ENCODE measurements at places on chromosomes 13 and 19.

DNA sequence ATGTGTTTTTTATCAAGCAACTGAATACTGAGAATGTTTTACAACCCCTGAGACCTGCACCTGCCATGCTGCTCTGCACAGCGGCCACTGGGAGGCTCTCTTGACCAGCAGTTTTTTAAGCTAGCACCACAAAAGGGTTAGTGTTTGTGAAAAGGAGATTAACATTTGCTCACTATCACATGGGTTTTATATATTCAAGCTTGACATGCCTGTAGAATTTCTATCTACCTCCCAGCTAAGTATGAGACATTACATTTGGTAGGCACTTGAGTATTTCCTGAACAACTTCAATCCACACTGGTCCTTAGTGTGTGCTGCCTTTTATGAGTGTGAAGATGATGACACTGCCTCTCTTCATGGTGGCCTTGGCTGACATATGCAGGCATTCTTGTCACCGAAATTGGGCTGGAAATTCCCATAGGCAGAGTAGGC is 1238.9 kb downstream of the UQCRFS1 start:
- DNase-seq: peak; percentile 24

- DNase-seq: no peak
Observed at GRCh38 chr19:29294343-29294811, 81.4 kb upstream of the UQCRFS1 start.

GRCh38 chr13:58097831-58098230 is 466.3 kb downstream of the PCDH17 start:
- peak; percentile 54 for DNase-seq

DNA sequence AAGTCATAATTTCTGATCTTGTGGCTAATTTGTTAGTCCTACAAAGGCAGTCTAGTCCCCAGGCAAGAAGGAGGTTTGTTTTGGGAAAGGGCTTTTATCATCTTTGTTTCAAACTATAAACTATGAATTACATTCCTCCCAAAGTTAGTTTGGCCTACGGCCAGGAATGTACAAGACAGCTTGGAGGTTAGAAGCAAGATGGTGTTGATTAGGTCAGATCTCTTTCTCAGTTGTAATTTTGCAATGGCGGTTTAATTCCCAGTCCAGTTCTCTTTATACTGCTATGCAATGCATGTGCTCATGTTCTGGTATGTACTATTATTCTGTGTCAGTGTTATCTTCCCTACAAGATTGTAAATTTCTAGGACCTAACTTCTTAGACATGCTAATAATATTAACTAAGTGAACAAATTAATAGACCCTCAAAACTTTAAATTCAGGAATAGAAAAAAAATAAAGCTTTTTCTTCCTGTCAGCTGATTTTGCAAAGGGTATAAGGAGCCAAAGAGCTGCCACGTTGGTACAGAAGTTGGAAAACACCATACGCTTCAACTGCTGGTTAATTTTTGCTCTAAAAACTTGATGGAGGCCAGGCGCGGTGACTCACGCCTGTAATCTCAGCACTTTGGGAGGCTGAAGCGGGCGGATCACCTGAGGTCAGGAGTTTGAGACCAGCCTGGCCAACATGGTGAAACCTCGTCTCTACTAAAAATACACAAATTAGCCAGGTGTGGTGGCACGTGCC is 1.3 kb upstream of the DNAJC15 start:
- DNase-seq: no peak

GRCh38 chr13:81487151-81487550 is 1146.2 kb upstream of the SPRY2 start:
- peak; percentile 7 for DNase-seq

GRCh38 chr19:954672-955494 is 29.0 kb downstream of the ARID3A start:
- DNase-seq: no peak

DNA sequence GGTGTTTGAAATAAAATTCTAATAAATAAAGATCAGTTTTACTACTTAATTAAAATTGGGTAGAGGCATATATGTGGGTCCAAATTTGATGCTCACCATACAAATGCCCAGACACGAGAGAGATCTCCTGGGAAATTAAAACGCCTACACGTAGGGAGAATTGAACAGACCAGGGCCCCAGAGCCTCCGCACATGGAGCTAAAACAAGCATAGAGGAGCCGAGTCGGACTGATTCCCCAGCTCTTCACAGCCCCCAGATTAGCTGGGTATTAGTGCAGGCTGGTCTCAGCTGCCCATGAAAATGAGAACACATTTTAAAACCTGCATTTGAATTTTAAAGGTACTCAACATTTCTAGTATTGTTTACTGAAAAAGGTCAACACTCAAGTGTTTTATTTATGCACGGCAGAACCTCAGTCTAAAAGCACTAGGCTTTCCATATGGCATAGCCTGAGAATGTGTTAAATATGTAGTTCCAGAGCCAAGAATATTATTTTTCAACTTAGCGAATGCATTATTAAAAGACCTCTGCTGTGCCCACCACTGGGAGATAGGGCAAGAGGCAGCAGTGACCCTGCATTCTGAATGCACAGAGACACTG is 344.8 kb downstream of the ENOX1 start:
- DNase-seq: no peak

DNA sequence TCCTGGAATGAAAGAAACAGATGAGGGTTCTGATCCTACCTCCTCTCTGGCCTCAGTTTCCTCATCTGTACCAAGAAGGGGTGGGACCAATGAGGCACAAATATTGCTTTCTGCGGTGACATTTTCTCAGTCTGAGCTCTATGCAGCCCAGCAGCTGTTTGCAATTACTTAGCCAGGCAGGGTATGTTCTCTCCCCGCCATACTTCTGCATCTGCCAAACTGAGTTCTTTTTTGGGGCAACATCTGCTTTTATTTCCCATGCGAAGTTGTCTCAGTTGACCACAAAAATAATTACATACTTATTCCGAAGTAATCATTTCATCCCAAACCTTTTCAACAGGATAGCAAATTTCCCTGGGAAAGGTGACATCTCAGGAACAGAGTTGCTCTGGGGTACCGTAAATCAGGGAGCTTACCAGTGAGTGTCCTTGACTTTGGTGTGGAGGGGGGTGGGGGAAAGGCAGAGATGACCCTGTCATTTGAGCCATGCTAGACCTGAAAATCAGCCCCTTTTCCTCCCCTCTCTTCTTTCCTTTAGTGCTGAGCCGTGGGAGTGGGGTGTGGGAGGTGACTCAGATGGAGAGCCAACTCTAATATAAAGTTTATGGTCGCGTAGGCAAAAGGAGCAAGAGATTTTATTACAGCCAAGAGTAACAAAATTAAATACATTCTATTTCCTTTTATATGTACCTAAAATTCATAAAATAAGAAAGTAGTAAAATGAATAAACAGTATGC is 165.7 kb upstream of the KL start:
- no peak for DNase-seq

- DNase-seq: peak; percentile 39
Observed at GRCh38 chr19:7427944-7428343, 60.9 kb downstream of the PEX11G start.

DNA sequence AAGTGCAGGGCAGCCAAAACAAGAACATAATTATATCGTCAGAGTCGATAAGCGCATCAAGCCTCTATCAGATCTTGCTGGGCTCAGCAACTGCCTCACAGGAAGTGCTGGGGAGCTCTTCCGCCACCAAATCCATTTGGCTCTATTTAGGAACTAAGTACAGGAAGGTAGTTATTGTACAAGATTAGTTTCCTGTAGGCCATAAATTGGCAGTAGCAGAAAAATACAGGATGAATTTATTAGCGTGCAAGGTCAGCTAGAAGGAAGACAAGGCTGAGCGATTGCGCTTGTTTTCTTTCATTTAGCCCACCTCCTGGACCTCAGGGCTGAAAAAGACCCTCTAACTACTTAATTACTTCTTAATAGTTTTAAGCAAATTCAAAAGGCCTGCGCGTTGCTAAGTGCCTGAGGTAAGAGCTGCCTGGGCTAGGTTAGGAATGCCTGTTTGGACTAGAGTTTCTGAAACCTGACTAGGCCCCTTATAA is 118.5 kb downstream of the IRS2 start:
- no peak for DNase-seq

DNA sequence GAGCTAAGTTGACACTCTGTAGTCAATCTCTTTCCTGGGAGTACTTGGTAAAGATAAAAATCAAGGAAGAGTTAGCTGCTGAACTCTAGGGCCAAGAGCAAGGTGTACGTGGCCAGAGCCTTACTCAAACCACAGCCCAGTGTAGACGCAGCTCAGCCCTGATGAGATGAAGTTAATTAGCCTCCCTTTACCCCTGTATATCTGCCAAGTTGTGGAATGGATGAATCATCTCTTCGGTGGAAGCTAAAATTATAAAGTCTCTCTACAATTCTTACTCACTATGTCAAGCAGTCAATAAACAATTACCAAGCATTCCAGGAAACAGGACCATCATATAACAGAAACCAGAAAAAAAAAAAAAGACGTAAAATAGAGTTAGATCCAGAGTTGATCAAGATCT is 146.9 kb upstream of the UFM1 start:
- peak; percentile 72 for DNase-seq

- no peak for DNase-seq
Observed at GRCh38 chr19:18990128-18990708, 43.1 kb downstream of the SUGP2 start.

GRCh38 chr13:97653443-97654140 is 219.6 kb downstream of the RAP2A start:
- no peak for DNase-seq

GRCh38 chr13:35781036-35782000 is 304.8 kb upstream of the MAB21L1 start:
- DNase-seq: no peak

GRCh38 chr19:58154679-58155648 is 4.4 kb upstream of the ZNF329 start:
- DNase-seq: peak; percentile 94

- DNase-seq: no peak
Observed at GRCh38 chr19:37221136-37221535, 3.1 kb downstream of the ZNF383 start.

DNA sequence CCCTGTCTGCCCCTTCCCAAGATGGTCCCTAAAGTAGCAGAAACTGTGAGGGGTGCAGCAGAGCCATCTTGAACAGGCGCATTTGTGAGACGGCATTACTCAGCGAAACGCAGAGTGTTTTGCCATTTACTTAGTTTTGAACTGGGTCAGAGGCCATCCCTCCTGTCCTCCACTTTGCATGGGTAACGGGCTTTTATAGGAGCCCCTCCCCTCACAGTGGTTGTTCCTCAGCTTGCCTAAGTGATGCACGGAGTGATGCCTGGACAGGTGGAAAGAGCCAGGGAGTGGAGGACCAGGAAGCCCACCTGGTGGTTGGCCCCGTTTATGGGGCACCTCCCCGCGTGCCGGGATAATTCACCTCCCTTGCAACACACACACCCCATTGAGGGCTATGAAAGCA is 68.0 kb upstream of the C1QTNF9 start:
- DNase-seq: no peak

- DNase-seq: no peak
Observed at GRCh38 chr13:52775511-52775910, 35.9 kb upstream of the CNMD start.

DNA sequence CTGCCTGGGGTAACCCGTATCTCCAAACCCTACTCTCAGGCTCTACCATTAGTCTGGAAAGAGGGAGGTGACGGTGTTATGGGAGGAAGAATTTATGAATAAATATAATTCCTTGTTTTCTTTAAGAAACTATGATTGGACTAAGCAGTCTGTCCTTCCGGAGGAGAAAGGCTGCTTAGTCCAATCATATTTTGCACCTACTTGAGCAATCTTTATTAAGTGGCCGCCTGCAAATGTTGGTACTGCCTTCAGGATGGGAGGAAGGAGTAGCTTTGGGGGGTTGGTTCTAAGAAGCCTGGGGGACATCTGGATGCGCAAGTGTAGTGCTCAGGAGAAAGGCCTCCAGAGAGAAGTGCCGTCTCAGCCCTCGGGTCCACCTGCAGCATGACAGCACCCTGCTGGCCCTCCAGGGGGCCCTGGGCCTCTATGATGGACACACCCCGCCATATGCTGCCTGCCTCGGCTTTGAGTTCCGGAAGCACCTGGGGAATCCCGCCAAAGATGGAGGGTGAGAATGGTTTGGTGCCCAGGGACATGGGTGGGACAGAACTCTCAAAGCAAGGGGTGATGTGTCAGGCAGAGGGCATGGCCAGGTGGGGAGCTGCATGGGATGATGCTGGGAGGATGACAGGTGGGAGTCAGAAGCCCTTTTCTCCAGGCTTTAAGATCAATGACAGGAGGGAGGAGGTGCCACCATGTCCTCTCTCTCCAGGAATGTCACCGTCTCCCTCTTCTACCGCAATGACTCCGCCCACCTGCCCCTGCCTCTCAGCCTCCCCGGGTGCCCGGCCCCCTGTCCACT is 4.1 kb downstream of the ACP4 start:
- DNase-seq: no peak

DNA sequence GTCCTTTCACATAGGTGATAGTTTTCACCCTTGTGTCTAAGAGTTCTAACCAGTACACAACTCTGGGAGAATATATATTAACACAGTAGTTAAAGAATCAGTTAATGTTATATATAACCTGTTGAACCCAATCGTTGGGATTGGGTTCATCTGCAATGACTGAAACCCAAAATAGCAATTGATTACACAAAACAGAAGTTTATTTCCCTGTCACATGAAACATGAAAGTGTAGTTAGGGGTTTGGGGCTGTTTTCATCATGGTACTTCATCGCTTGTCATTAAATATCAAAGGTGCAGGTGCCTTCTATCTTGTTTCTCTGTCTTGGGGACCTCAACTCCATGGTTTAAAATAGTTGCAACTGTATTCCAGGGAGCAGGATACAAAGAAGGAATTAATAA is 106.6 kb downstream of the TBC1D4 start:
- no peak for DNase-seq

DNA sequence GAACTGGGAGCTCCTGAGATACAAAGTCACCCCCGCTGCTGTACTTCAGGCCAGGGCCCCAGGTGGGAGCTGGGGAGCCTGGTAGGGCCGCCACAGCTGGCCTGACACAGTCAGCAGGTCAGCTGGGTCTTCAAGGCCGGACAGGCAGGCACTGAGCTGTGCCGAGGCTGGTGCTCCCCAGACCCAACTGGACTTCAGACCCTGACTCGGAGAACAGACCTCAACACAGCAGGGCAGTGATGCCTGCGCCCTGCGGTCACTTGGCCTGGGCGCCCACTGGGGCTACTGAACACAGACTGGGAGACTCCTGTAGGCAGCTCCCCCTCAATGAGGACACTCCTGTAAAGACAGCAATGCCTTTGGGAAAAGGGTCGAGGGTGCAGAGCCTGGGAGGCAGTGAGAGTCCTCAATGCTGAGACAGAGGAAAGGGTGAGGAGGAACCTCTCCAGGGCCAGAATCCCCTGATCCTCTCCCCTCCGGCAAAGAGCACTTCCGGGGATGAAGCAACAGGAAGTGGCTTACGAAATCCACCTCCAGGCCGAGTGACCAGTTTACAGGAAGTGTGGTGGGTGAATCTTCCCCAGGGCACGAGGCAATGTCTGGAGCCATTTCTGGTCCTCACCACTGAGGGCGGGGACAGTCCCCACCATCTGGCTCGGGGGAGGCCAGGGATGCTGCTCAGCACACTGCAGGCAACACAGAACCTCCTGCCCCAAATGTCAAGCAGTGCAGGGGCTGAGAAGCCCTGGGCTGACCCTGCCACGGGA is 40.8 kb upstream of the ISYNA1 start:
- DNase-seq: peak; percentile 53

GRCh38 chr13:73141292-73141771 is 82.5 kb downstream of the KLF5 start:
- DNase-seq: peak; percentile 40
